Suppressor macrophage (primary cell): ENCODE measurements at places on chromosomes 11 and 22.

- DNase-seq: no peak
These were observed 7.6 kb downstream of the BAD start for GRCh38 chr11:64276653-64277431.

- peak; percentile 90 for DNase-seq
These were observed 8.3 kb downstream of the TBC1D22A start for GRCh38 chr22:46770726-46771125.

GRCh38 chr11:16311831-16312230 is 44.5 kb downstream of the SOX6 start:
- no peak for DNase-seq

- no peak for DNase-seq
These were observed 20.6 kb downstream of the KCNQ1OT1 start for GRCh38 chr11:2679011-2679676.

- no peak for DNase-seq
These were observed 75.4 kb upstream of the SYT13 start for GRCh38 chr11:45361551-45361950.

DNA sequence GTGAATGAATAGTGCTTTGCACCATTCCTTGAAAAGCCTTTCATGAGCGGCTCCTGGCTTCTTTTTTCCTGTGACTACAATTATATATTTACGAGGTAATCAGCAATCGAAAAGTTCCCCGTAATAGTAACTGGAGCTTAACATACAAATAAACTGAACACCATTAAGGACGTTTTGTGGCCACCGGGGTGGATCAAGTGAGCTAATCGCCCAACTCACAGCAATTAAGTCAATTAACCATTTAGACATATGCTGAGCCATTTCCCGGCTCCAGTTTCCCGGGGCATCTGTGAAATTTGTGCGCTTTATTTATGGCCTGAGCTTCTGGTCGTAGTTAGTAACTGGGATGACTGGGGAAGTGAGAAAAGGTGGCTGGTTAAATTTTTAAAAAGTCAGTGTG is 465.2 kb downstream of the MIAT start:
- no peak for DNase-seq

GRCh38 chr11:63032457-63032856 is 16.8 kb upstream of the SLC22A8 start:
- no peak for DNase-seq

DNA sequence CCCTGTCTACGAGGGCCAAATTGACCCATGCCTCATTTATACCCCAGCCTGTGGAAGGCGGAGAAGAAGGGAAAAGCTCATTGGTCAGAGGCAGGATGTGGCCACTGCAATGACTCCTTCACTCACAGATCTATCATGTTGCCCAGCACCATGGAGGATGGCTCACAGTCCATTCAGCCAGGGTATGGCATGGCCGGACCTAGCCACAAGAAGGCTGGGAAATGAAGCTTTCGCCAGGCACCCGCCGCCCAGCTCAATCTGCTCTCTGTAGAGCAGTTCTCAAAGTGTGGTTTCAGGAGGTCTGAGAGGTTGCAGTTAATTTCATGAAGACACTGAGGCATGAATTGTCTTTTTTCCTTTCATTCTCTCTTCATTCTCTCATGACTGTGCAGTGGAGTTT is 40.6 kb upstream of the LINC01488 start:
- no peak for DNase-seq

GRCh38 chr11:108965306-108966001 is 300.6 kb downstream of the DDX10 start:
- DNase-seq: peak; percentile 89

- no peak for DNase-seq
These were observed 6.5 kb downstream of the TMEM25 start for GRCh38 chr11:118537409-118537980.

DNA sequence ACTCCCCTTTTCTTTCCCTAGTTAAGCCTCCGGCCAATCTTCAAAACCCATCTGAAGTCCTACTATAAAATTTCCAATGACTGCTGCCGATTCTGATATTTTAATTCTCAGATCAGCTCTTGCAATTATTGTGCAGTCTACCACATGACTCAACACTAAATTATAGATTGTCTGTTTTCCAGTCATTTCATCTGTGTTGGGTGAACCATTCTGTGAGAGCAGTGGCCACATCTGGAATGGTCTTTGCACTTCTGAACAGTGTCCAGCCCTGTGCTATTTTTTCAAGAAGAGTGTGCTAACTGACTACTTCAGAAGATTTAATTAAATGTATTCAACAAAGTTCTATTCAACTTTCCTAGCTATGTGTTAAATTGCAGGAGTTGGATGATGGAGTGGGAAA is 47.2 kb upstream of the MMP7 start:
- DNase-seq: no peak

GRCh38 chr11:117424781-117425180 is 97.1 kb downstream of the CEP164 start:
- DNase-seq: no peak

DNA sequence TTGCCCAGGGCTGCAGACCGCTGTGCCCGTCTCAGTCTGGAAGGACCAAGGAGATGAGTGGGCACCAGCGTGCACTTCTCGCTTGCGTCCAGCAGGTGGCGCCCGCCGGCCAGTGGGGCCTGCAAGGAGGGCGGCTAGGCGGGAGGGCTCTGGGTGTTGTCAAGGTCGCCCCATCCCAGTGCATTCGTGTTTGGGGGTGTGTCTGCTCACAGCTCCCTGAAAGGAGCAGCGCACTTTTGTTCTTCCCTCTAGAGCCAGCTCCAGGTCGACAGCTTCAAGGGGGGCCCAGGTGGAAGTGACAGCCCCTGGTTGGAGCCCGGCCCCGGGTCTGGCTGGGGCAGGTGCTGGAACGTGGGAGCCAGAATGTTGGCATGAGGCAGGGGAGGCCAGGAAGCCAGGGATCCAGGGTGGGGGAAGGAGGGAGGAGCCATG is 23.4 kb upstream of the MPPED1 start:
- peak; percentile 85 for DNase-seq

GRCh38 chr22:22755778-22756100 is 111.3 kb downstream of the GGTLC2 start:
- no peak for DNase-seq

- DNase-seq: peak; percentile 74
These were observed 83.0 kb downstream of the TRAF6 start for GRCh38 chr11:36427079-36427478.

- DNase-seq: peak; percentile 85
These were observed 27.0 kb downstream of the ART5 start for GRCh38 chr11:3614742-3615171.

DNA sequence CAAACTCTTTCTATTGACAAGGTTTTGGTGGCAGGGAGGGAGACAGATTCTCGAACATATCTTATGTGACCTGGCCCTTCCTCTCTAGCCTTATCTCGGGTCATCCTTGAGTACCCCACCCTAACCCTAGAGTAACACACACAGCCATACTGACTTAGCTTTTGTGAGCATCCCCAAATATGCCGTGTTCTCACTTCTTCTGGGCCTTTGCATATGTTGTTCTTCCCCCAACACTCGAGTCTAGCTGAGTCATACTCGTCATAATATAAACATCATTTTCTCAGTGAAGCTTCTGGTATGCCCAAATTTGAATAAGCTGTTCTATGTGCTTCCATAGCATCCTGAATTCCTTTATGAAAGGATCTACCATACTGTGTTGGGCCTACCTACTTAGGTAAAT is 8.0 kb downstream of the TTC17 start:
- DNase-seq: no peak

GRCh38 chr11:81941998-81942397 is 791.7 kb downstream of the FAM181B start:
- no peak for DNase-seq

GRCh38 chr11:25163421-25163820 is 666.6 kb downstream of the LUZP2 start:
- no peak for DNase-seq

DNA sequence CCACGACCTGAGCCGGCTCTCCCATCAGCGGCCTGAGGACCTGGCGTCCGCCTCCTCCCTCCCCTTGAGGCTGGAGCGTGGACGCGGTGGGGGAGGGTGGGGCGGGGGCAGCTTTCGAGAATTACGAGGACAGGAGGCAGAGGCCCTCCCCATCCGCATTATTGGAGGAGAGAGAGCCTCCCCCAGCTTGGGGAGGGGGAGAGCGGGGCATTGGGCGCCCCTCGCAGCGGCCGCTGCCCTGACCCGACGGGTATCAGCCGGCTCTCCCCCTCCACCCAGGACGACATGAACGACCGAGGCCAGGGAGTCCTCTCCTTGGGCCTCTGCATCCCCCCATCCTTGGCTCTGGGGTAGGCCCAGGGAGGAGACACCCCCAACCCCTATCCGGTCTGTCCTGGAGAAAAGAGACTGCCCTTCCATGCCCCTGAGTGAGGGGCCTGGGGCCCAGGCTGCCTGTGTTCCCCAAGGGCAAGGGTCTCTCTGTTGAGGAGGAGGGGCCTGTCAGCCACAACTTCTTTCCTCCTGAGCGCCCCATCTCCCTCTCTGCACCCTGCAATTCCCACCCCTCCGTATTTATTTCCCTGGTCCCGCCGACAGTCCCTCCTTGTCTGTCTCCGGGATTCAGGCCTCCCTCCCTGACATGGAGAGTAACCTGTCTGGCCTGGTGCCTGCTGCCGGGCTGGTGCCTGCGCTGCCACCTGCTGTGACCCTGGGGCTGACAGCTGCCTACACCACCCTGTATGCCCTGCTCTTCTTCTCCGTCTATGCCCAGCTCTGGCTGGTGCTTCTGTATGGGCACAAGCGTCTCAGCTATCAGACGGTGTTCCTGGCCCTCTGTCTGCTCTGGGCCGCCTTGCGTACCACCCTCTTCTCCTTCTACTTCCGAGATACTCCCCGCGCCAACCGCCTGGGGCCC is 495 bp downstream of the GPR137 start:
- no peak for DNase-seq

DNA sequence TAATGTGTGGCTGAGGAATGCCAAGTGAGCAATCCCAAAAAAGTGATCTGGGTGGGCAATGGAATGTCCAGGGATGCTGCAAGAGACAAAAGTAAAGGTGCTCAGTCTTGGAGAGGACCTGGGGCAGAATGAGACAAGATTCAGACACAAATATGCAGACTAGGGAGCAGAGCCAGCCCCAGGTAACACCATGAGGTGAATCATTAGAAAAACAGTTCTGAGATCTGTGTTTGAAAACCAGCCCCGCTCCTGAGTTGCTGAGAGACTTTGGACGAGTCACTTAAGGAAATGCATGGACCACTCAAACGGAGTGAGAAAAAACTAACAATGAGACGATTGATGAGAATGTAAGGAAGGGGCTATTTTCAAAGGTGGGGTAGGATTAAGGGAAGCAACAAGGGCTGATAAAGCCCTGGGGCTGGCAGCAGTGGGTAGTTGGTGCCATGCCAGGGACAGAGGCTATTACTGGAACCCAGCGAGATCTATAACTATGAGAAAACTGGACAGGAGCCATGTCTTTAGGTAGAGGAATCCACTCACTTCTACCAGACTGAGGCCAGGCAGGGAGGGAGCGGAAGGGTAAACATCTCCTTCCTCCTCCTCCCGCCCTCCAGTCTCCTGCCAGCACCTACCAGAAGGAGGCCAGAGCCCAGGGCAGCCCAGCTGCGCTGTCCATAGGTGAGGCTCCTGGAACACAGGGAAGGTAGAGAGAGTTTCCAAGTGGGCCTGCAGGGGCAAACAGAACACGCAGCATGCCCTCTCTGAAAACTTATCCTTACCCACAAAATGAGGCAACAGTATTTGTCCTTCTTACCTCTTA is 130.4 kb upstream of the TEAD1 start:
- DNase-seq: no peak

GRCh38 chr11:65810046-65810868 is 23.4 kb downstream of the OVOL1 start:
- DNase-seq: peak; percentile 23

- peak; percentile 74 for DNase-seq
These were observed 16.5 kb upstream of the PRR5 start for GRCh38 chr22:44685384-44686056.

- DNase-seq: no peak
These were observed 20.8 kb upstream of the RFPL3 start for GRCh38 chr22:32336771-32337424.

GRCh38 chr11:128890543-128891368 is at the start of gene KCNJ5:
TSS of gene KCNJ5 (plus strand) at chr11:128891356. CDS start at chr11:128911274, 19,918 bp downstream.
- DNase-seq: peak; percentile 77

DNA sequence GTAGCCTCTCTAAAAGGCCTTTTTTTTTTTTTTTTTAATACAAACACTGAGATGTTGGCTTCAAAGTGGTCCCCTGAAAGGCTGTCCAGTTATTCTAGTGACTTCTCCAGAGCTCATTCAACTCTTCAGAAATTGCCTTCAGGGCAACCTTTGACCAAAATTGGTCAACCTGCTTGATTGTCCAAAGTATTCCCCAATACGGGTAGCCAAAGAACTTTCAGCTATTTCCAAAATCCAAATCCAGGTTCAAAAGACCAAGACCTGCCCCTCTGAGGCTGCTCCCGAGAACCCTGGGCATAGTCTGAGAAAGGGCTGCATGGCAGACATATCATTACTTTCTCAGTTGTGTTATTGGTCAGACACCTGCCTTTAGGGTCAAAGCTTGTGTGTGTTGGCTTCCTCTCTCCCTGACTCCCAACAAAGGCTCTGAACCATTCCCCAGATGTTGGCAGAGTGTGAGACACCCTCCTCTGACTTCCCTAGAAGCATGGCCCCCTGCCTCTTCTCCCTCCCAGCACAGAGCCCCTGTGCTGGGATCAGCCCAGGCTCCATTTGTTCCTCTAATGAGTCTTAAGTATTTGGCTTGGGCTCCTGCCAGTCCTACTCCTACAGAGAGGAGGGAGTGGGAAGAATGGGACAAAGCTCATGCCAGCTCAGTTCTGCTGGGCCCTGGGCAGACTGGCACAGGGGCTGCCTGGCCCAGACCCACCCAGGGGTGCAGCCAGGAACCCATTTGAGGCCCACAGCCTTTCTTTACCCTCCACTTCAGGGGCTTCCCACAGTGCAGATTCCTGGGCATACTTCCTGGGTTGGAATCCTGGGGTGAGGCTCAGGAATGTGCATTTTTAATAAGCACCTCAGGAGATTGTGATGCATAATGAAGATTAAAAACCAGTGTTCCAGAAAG is 30.3 kb downstream of the TNKS1BP1 start:
- no peak for DNase-seq

- DNase-seq: no peak
These were observed 24.9 kb downstream of the ASPHD2 start for GRCh38 chr22:26453812-26454500.

GRCh38 chr11:17280494-17281127 is 4.1 kb downstream of the NUCB2 start:
- no peak for DNase-seq

GRCh38 chr11:58866788-58867187 is 22.3 kb upstream of the GLYATL2 start:
- DNase-seq: no peak

GRCh38 chr11:47415091-47415854 is 6.9 kb downstream of the SLC39A13 start:
- DNase-seq: no peak

- DNase-seq: no peak
These were observed 5.1 kb downstream of the CASTOR1 start for GRCh38 chr22:30284172-30284571.

GRCh38 chr11:118161786-118162185 is 9.2 kb upstream of the SCN4B start:
- DNase-seq: no peak
